ENCODE measurements at places on chromosomes 1 and 21. TPM values are rescaled to one million over a fixed set of nuclear protein-coding genes. Genes with fewer than 3 reads are reported as not detected.

Gene EDEM3
- total RNA-seq = 27.4 TPM

Gene ZNF648
- total RNA-seq = not detected

Gene NTMT2
- not detected for total RNA-seq

Gene RPE65
- not detected for total RNA-seq

Gene HTR6
- total RNA-seq = not detected

Gene HES4
- total RNA-seq = not detected

Gene SLC45A1
- total RNA-seq = not detected

Gene APOBEC4
- not detected for total RNA-seq

Gene OR6N1
- total RNA-seq = not detected

Gene OR2L13
- not detected for total RNA-seq

Gene GJB5
- not detected for total RNA-seq

Gene APH1A
- 122 TPM for total RNA-seq

Gene KDM1A
- total RNA-seq = 88.8 TPM

Gene PGLYRP3
- total RNA-seq = not detected
